ENCODE measurements at places on chromosomes 13 and 19.

GRCh38 chr13:57063007-57063406, 77.7 kb upstream of the PRR20A start:
- DNase-seq, result no peak

DNA sequence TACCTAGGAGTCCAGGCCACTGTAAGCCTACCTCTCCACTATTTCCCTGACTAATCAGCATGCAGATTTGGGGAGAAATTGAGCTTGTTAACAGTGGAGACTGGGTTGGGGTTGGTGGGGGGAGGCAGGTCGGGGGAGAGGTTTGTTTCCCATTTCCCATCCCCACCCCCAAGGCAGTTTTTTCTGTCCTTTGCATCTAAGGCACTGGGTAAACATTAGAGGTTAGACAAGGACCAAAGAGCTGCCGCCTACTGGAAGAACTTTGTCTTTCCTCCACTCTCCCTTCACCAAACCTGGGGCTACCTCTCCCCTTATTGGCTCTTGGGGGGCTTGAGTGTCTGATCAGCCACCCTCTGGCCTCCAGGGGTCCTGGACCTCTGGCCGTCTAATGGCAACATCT, 953 bp downstream of the KCNN4 start:
- DNase-seq, result no peak

- DNase-seq, result no peak
These were observed 511 bp downstream of the GARRE1 start for GRCh38 chr19:34254698-34255432.

DNA sequence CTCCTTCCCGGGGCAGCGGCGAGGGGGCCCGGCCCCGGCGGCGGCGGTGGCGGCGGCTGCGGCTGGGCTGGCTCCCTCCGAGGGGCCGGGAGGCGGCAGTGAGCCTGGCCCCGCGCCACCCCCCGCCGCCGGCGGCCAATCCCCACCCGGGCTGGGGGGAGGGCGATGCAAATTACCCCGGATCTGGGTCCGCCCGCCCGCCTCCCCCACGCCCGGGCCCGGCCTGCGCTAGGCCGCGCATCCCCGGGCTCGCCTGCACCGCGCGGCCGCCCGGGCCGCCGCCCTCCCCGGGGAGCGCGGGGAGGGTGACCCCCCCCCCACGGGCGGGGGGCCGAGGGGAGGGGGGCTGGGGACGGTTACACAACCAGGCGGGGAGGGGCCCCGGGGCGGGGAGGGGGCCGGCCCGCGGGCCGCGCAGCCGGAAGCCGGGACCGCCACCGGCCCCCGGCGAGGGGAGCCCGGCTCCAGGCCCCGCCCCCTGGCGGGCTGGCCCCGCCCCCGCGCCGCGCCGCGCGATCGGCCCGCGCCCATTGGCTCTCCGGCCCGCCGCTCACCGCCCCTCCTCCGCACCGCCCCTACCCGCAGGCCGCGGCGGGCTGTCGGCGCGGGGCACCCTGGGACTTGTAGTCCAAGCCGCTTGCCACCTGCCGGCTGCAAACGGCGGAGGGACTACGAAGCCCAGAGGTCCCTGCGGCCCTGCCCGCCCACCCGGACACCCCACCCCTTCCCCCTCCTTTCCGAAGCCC, 1.1 kb downstream of the ZBTB7A start:
- DNase-seq, result peak; percentile 98

GRCh38 chr13:50410921-50411746, 395.9 kb downstream of the KCNRG start:
- no peak for DNase-seq

DNA sequence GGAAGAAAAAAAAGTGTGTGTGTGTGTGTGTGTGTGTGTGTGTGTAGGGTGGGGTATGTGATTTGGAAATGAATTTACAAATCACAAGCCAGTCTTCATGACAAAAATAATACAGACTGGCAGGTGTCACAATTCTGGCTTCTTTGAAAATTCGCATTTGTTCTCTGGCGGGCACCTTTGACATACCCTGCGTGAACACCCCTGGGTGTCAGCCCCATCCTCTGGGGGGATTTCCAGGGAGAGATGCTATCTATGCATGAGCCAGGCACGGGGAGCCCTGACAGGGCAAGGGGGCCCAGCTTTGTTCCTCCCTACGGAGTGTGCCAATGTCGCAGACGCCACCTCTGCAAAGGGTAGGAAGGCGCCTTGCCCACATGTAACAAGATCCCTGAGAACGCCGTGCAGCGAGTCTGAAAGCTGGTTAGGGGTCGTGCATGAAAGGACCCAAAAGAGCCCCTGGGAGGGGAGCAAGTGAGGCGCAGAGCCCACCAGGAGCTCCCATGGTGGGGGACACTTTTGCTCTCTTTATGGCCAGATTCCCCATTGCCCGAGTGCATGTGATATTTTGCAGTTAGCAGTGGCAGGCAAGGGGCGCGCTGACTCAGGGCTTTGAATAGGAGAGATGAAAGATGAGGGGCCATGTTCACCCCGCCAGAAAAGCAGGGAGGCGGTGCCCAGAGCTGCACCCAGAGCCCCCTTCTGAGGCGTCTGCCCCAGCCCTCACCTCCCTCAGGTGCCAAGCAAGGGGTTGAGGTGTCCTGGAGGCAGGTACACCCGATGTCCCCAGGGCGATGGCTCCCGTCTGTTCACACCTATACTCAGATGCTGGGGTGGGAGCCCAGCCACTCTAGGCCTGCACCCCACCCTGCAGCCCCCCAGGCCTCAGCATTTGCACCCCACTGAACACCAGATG, 45.3 kb downstream of the KLF2 start:
- DNase-seq, result no peak

DNA sequence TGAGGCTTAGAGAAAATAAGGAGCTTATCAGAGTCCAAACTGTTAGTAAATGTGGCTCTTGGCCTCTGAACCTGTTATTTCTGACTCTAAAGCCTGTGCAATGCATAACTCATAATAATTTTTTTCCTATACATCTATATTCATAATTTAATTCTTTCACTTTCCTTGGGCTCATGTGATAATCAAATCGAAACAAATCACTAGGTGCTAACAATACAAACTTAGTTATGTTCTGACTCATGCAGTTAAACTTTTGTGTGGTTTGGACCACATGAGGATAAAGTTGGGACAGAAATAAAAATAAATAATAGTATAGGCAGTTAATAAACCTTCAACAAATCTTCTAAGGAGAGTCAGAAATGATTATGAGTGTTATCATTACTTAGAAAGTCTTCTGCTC, 1629.0 kb downstream of the OLFM4 start:
- no peak for DNase-seq

GRCh38 chr19:49889687-49890348, 6.9 kb downstream of the IL4I1 start:
- DNase-seq, result no peak

GRCh38 chr13:47166336-47166735, 269.5 kb upstream of the HTR2A start:
- DNase-seq, result no peak

- no peak for DNase-seq
These were observed 776 bp upstream of the LENG1 start for GRCh38 chr19:54160182-54160811.

DNA sequence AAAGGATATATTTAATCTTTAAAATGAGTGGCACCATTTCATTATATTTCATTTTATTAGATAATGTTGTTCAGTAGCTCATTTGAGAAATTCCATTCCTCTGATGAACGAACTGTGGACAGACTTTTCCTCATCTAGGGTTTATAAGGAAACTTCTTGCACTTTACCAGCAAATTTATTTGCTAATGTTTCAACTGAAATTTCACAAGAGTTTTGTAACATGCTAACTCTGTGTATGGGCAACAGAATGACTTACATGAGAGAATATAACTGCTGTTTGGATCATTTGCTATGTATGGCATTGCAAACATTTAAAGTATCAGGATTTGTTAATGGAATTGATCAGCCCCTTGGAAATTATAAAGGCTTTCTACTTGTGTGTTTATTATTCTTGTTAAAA, 3.7 kb upstream of the IRS2 start:
- no peak for DNase-seq

DNA sequence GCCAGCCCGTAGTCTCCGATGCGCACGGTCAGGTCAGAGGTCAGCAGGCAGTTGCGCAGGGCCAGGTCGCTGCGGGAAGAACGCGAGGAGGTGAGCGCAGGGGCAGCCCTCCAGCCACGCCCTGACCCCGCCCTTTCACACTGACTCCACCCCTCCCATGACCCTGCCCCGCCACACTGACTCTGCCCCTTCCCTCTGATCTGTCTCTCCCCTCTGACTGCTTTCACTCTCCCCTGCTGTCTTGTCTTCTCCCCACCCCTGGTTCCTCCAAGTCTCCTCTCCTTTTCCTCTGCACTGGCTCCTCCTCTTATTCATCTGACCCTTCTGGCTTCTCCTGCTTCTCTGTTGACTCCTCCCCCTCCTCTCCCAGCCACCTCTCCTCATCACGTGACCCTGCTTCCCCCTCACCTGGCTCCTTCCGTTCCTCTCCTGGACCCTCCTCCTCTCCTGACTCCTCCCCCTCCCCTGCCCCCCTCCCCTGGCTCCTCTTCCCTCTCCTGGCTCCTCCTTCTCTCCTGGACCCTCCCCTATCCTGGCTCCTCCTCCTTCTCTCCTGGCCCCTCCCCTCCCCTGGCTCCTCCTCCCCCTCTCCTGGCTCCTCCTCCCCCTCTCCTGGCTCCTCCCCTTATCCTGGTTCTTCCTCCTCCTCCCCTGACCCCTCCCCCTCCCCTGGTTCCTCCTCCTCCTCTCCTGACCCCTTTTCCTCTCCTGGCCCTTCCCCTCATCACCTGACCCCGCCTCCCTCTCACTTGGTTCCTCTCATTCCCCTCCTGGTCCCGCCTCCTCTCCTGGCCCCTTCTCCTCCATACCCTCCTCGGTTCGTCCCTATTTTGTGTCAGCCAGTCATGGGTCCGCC, 9.9 kb downstream of the LMTK3 start:
- DNase-seq, result no peak

- DNase-seq, result no peak
These were observed 160.5 kb downstream of the STK24 start for GRCh38 chr13:98416408-98416807.

GRCh38 chr13:91744284-91744683, 345.9 kb downstream of the GPC5 start:
- DNase-seq, result no peak

- no peak for DNase-seq
These were observed 66.8 kb downstream of the MRPL57 start for GRCh38 chr13:21243045-21243897.

DNA sequence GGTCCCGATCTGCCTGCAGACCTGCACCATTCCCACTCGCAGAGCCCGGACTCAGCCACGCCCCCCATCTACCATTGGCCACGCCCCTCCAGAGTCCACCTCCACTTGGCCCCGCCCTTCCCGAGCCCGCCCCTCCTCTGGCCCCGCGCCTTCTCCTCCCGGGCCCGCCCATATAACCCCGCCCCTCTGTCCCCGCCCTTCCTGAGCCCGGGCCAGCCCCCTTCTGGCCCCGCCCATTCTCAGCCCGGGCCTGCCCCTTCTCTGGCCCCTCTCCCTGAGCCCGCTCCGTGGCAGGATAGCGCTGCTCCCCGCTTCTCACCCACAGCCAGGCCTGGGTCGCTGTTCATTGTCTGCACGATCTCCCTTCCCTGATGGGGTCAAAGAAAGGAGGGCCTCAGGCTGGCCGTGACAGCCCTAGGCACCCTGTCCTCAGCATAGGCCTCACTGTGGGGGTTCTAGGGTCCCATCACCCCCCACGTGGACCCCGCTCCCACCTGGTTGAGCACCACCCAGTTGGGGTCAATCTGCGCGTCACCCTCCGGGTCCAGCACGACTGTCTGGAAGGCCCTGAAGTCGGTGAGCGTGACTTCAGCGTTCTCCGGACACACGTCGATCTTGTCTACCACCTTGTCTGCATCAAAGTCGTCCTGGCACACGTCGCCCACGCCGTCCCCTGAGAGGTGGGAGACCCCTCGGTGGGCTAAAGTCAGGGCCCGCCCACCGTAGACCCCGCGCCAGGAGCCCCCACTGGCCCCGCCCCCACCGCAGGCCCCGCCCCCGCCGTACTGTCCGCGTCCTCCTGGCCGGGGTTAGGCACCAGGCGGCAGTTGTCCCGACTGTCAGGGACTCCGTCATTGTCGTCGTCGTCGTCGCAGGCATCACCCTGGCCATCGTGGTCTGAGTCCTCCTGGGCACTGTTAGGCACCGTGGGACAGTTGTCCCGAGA, 5.7 kb downstream of the COMP start:
- DNase-seq, result peak; percentile 29

- no peak for DNase-seq
These were observed 24.1 kb downstream of the LGALS16 start for GRCh38 chr19:39679791-39680168.

DNA sequence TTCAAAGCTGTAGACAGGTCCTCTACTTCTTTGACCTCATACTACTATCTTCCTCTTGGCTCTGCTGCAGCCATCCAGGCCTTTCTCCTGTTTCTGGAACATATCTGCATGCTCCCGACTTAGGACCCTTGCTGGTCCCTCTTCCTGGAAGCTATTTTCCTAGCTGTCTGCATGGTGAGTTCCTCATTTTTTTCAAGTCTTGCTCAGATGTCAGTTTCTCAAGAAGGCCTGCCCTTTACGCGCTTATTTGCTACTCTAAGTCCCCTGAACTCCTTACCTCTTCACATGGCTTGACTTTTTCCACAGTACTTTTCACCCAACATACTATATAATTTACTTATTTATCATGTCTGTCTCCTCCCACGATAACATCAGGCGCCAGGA, 31.4 kb downstream of the DNAJC3 start:
- DNase-seq, result no peak

DNA sequence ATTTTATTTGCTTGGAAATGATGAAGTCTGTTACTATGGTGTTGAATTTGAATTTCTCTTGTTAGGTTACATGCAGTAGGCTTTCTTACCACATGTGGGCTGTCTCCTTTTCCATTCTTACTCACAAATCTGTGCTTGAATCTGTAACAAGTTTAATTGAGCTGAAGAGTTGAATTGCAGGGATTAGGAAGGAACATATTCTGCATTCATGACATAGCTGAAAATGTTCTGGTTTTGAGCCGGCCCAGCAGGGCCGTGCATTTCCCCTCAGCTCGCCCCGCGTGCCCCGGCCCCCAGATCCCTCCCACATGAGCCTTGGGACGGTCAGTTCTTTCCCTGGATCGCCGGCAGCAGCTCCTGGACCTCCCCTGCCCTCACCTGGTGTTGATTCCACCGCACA, 28.1 kb downstream of the TFDP1 start:
- DNase-seq, result no peak
